NCI-H446 treated with DMSO at 0.1 percent for 48 hours (cell line): ENCODE measurements at places on chromosomes 7 and 10.

DNA sequence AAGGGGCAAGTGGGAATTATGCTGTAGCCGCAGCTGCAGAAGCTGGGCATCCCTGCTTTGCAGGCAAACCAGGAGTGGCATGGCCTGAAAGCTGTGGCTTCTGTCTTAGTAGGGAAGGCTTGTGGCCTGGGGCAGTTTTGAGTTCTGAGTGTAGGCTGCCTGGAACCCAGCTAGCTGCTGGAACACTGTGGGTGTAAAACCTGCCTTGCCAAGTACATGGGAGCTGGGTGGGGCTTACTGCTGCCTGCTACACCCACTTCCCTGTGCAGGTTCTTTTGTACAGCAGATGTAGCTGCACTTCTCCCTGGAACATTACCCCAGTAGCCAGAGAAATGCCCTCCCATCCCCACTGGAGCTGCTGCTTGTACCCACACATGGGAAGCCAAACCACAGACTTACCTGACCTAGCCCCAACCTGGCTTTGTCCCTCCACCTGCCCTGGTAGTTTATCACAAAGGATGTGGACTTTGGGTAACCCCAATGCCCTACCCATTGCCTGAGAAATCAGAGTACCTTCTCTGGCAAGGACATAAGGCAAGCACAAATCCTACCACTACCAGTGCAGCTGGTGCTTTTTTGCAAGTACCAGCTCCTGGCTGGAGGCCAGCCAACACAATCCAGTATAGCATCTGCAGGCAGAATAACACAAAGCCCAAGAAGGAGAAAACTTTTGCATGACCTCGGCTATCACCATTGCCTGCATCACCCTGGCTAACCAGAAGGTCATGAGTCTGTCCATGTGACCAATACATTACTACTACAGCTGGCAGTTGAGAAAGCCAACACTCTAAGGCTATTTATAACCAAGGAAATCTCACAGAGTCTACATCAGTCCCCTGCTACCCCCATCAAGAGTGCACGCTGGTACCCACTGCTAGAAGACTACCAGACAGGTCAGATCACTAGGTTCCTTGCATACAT, 26.5 kb upstream of the PPP1R3A start:
- DNase-seq = peak; percentile 5

DNA sequence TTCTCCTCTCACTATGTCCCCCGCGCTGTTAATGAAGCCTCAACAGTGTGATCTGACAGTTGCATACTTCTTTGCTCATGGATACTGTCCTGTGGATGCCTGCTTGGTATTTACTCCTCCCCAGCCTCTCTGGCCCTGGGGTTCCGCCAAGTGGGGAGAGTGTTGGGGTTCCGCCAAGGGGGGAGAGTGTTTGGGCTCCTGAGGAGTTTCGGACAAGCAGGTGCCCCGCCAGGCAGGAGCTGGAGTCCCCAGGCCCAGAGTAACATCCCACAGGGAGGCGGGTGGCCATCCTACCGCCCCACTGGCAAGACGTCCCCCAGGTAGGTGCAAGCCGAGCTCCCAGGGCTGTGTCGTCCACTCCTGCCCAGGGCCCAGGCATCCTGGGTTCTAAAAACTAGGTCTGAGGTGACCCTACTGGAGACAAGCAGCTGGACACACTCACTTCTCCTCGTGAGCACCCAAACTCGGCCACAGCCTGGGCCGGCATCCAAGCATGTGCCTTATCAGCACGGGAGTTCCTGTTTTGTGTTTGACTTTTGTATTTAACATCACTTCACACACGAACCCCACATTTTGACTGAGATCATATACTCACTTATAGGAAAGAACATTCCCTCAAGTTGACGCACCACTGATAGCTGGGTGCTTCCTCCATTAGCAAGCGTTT, 34.2 kb downstream of the CAMK2B start:
- no peak for DNase-seq

GRCh38 chr7:22555476-22555875, 55.5 kb upstream of the STEAP1B start:
- DNase-seq = no peak

- no peak for DNase-seq
Measured at GRCh38 chr7:155637155-155637554, 7.3 kb upstream of the RBM33 start.

GRCh38 chr7:77331938-77332695, 84.0 kb downstream of the GSAP start:
- DNase-seq = peak; percentile 35

GRCh38 chr7:24956021-24956420, 24.0 kb downstream of the OSBPL3 start:
- DNase-seq = no peak

- no peak for DNase-seq
Measured at GRCh38 chr10:5514226-5514850, 10.4 kb upstream of the CALML3 start.

DNA sequence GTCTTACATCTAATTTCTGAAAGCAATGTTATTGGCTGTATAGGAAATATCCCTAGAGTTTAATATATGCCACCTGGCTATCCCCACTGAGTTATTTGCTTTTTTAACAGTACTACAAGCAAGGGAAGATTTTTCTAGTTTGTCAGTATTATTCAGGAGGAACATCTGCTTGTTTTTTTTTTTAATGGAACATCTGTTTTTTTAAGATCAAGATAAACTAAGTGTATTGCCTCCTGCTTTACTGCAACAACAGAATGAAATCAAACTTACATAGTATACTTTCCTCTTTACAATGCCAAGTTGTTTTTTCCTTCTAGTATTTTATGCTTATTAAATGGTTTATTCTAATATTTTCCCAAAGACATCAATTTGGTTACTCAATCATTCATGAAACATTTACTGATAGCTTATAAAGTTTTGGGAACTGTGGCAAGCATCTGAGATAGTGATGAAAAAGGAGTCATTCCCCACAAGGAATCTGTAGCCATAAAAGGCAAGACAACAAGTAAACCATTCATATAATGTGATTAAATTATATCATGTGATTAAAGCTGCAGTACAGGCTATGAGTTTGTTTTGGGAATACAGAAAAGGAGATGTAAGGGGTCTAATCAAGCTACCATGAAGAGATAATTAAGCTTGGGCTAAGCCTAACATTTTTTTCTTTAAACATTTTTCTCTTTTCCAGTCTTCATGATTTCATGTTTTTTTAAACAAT, 17.4 kb downstream of the MTPN start:
- DNase-seq = no peak

GRCh38 chr7:18357691-18358090, 137.9 kb upstream of the HDAC9 start:
- DNase-seq = peak; percentile 4

DNA sequence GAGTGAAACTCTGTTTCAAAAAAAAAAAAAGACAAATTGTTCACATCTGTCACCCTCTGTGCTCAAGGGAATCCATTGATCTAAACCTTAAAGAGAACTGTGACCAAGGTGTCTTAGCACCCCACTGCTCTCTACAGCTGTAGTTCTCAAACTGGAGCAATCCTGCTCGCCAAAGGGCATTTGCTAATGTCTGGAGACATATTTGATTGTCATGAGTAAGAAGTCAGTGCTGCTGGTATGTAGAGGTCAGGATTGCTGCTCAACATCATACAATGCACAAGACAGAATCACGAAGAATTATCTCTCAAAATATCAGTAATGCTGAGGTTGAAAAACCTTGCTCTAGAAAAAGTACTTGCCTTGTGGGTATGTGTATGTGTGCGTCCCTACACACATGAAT, 30.0 kb downstream of the ABLIM1 start:
- DNase-seq = no peak

- no peak for DNase-seq
Measured at GRCh38 chr10:60704471-60704870, 73.8 kb upstream of the CDK1 start.

GRCh38 chr7:14258861-14259260, 269.4 kb upstream of the ETV1 start:
- no peak for DNase-seq

DNA sequence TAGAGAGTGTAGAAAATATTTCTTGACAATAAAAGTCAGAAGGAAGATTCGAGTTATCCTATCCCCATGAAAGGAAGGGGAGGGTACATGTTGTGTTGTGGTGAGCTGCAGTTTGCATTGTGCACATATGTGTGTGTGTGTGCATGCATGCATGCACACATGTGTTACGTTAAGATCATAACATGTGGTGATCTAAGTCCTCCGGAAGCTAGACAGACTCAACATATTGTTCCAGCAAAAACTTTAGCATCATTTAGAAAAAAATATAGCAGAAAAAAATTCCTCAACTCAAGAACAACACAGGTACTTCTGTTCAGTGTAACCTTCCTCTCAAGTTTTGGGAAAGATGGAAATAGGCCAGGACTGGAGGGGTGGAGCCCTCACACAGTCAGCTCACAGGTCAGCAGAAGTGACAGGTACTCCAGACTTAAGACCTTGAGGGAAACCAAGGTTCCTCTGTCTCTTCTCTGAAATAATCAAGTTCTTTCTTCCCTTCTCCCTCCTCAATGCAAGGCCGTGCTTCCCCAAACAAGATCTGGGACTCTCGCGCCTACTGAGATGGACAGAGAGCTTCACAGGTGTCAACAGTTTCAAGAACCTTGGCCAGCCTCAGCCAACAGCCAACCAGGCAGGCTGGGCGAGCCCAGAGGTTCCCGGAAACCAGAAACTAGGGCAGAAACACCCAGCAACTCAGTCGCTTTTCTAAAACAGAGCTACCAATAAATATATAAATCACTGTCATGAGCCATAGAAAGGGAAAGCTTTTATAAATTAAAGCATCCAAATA, 205.2 kb downstream of the FAM107B start:
- DNase-seq = no peak
